GM18507 (cell line): ENCODE measurements at places on chromosomes 12 and 14.
A peak's percentile ranks its signal among the peaks of the same experiment; 100 is the strongest.

GRCh38 chr14:91242635-91243034 is 1.9 kb downstream of the GPR68 start:
- no peak for DNase-seq

- no peak for DNase-seq
Observed at GRCh38 chr14:27427796-27428195, 830.0 kb upstream of the NOVA1 start.

GRCh38 chr12:530821-531220 is 71.1 kb downstream of the B4GALNT3 start:
- no peak for DNase-seq

DNA sequence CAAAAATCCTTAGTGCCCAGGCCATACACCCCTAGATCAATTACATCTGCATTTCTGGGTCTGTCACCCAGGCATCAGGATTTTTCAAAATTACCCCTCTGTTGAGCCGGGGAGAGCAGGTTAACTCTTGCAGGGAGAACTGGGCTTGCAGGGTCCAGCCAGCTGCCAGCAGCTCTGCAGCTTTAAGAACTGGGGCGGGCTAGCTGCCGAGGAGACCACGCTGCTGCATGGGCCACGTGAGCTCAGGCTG is at the start of gene DGLUCY:
Gene DGLUCY, plus strand, starts transcription at position 245 of the 250 bp plus-strand sequence. CDS start 46,222 bp downstream, outside the sequence.
- DNase-seq: peak; percentile 55

DNA sequence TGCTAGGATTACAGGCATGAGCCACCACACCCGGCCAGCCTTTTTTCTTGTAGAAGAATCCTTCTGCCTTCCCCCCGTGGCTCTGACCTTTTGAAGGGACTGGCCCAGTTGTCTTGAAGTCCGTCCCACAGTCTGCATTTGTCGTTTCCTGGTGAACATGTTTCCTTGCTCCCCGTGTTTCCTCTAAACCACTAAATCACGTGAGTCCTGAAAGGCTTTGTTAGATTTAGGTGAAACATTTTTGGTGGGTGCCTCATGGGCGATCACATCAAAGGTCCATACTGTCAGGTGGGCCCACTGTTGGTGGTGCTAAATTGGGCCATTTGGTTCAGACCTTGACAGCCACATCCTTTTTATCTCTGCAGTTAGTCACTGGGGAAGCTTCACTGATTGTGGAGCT is 26.3 kb downstream of the MLXIP start:
- no peak for DNase-seq

DNA sequence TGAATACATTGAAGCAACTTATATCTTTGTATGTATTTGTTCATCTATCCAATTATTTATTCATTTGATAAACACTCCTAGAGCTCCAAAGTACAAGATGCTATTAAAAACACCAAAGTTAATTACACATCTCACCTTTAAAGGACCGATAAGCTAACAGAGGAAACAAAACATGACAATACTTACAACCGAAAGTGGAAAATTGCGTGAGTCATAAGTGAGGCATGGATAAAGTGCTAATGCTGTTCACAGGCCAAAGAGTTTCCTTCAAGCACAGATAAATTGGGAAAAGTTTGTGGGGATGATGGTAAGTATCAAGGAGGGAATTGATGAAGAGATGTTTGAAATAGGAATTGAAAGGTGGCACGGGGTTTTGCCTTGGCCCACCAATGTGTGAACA is 172.8 kb upstream of the KITLG start:
- DNase-seq: no peak

GRCh38 chr12:71799106-71799505 is 40.5 kb upstream of the TBC1D15 start:
- DNase-seq: no peak

DNA sequence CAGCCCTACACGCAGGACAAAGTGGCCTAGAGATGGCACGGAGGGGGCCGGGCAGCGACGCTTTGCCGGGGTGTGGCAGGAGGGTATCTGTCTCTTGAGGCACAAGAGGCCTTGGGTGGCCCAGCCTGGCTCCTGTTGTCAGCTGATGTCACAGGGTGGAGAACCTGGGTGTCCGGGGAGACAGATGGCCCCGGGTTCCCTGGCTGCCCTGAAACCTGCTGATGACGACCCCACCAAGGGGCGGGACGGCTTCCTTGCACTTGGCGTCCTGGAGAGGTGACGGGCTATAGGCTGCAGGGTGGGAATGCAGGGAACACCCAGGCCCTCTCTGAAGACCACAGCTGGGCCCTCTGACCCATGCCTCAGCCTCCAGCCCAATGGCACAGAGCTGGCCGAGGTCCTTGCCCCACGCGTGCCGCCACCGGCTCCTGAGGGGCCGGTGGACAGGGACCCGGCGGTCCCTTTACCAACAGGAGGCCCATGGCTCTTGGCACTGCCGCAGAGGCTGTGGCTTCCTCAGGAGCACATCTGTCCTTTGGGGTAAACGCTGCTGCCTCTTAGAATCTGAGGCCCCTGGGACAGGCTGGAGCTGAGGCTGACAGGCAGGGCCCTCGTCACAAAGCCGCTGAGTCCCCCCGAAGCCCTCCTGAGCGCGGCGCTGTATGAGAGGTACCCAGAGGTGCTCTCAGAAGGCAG is 16.4 kb downstream of the TRMT61A start:
- DNase-seq: no peak

GRCh38 chr14:103871596-103872480 is 24.5 kb upstream of the PPP1R13B start:
- DNase-seq: peak; percentile 72

DNA sequence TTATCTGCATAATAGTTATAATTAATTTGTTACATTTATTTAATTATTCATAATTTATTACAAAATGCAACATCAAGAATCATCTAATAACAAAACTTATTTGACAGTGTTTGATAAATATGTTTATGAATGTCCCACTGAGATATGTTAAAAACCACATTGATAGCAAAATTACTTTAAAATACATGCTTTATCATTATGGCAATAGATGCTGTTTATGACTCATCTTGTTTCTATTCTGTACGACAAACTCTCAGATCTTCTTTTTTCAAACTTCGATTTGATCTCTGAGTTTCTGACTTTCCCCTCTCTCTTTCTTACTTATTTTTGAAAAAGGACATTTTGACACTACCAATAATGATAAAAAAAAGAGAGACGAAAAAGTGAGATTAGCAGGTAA is 56.8 kb upstream of the LRRK2 start:
- DNase-seq: no peak

- peak; percentile 56 for DNase-seq
Observed at GRCh38 chr14:74860899-74861733, 14.8 kb downstream of the PROX2 start.
